ENCODE measurements at places on chromosomes 3 and 15. TPM values are rescaled to one million over a fixed set of nuclear protein-coding genes. Genes with fewer than 3 reads are reported as not detected.

DNA sequence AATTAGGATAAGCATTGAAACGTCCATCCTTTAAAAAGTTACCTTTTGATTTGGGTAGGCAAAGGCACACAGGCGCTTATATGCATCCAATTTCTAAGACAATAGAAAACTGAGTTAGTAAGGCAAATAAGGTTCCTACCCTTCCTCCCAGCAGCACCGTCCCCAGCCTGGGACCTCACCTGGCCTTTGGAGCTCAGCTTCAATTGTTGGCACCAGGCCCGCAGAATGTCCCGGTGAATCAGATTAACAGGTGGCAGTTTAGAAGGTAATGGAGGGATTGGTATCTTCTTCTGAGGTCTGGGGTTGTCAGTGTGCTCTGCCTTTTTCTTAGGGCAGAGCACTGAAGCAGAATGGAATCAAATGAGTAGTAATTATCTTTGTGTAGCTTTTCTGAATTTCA lies 5.7 kb downstream of the DPPA4 start:
- DNase-seq: no peak

DNA sequence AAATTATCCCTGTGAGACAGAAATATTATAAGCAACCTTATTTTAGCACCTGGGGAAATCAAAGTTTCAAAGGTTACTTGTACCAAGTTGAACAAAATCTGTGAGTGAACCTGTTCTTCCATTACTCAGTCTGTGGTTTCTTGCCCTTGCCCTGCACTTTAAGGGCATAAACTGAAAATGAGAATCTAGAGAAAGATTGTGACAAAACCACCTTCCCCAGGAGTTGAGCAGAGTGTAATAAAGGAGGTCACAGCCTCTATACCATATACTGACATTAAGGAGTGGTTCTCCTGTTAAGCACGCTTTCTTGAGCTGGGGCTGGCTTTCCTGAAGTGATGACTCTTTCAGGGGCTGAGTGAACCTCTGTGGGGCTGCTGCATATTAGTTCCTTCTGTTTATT lies 143.4 kb downstream of the PDCD6IP start:
- no peak for DNase-seq

DNA sequence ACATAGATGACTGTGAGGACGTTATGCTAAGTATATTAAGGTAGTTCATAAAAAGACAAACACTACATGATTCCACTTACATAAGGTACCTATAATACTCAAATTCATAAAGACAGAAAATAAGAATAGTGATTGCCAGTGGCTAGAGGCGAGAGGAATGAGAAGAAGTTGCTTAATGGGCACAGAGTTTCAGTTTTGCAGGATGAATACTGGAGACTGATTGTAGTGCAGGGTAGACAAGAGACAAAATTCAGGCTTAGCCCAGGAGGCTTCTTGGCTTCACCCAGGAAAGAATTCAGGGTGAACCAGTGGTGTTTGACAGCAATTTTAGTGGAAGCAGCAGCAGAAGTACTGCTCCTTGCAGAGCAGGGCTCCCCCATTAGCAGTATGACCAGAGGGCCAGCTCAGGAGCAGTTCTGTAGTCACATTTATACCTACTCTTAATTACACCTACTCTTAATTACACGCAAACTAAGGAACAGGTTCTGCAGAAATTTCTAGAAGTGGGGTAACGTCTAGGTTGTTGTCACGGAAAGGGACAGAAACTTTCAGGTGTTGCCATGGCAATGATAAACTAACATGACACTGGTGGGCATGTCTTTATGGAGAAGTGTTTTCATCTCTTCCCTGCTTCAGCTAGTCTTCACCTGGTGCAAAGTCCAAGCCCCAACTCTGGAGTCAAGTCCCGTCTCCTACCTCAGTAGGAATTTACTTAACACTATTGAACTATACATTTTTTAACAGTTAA lies 55.2 kb downstream of the TBL1XR1 start:
- no peak for DNase-seq

DNA sequence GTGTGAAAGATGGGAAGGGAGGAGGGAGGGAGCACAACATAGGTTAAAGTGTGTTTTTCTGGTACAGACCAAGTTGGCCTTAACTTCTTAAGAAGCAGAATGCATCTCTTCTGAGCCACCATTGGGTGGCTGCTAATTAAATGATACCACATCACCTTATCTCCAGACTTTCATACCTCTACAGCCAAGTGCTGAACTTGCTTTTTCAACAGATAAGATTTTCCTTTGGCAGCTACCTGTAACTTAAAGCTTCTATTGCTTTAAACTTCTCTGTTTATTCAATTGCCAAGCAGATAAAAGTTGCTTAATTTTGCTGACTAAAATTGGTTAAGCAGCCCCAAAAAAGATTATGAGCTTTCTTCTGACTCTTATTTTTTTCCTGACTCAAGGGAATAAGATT lies 292.4 kb upstream of the SGO1 start:
- DNase-seq: no peak

The GRAMD1C gene
- 1.5 TPM for total RNA-seq

The LSMEM2 gene
- not detected for total RNA-seq

The TIMP4 gene
- 73.9 TPM for total RNA-seq
